ENCODE measurements at places on chromosomes 4 and X. TPM values are rescaled to one million over a fixed set of nuclear protein-coding genes. Genes with fewer than 3 reads are reported as not detected.

DNA sequence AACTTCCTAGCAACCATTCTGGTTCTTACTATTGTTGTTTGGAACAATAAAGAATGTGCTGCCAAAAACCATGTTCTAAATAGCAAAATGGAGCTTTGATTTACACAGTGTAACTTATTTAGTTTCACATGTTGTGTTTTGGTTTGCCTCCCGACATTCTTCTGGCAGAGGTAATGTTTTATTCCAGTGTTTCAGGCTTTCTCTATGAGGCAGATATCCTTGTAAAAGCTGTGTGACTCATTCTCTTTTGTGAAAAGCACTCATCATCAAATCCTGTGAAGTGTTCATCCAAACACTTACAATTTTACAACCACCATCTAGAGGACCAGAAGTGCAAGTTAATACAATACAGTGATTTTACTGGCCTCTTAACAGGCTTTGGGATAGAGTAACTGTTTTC lies 219.0 kb upstream of the GIMD1 start:
- no peak for DNase-seq

DNA sequence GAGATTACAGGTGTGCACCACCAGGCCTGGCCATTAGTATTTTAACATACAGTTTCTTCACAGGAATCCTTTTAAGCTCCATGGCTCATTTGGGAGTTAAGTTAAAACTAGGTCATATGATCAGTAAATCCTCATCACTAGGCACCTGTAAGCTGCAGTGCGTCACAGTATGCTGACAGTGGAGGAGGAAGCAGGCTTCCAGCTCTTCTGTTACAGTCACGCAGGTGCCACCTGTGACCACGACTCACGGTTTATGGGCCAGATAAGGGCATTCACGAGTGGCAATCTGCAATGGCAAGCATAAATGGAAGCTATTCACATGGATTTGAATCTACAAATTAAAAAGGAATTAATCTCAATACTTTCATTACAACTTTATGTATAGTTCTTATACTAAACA lies 129.4 kb upstream of the BCOR start:
- no peak for DNase-seq

DNA sequence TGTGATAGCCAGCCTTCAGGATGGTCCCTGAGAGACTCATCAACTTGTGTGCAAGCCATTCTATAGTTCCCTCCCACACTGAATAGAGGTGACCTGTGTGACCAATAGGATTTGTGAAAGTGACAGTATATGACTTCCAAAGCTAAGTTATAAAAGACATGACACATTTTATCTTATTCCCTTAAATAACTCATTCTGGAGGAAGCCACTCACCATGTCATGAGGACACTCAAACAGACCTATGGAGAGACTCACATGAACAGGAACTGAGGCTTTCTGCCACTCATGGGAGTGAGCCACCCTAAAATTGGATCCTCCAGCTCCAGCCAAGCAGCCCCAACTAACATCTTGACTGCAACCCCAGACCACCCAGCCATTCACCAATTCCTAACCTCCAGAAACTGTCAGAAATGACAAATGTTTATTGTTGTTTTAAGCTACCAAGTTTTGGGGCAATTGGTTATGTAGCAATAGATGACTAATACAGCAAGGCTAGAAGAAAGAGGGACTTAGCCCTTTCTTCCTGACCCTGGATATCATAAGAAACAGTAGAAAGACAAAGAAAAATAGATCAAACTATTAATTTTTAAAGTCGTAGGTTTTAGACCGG lies 9.0 kb upstream of the CHIC2 start:
- DNase-seq: no peak

DNA sequence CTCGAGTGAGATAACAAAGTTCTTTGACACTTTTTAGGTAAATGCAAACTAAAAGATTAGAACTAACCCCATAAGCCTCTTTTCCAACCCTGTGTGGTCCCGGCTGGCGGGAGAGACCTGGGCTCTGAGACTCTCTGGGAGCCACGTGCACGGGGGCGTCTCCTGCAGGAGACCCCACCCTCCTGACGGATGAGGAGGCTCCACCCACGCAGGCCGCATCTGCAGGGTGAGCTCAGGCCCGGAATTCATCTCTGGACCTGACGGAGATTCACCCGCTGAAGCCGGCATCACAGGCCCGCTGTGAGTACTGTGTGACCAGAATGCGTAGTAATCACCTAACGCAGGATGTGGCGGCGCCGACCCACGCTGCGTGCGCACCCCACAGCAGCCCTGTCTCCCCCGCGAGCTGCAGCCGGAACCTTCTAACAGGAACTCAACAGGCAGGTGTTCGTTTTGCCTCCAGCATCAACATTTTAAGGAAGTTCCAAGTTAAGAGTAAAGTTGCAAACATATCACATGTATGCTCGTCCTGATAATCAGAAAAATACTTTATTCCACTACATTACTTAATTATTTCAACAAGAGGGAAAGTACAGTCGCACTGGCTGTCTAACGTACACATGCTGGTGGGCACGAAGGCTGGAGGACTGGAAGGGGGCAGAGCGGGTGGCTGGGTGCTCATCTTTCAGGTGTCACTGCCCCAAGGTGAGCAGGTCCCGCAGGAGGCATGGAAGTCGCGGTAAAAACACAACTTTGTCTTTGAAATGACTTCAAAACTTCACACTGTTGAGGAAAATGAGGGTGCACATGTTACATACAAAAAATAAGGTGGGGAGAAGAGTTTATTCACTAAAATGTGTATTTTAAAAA lies 44.5 kb downstream of the FGFRL1 start:
- peak; percentile 73 for DNase-seq

DNA sequence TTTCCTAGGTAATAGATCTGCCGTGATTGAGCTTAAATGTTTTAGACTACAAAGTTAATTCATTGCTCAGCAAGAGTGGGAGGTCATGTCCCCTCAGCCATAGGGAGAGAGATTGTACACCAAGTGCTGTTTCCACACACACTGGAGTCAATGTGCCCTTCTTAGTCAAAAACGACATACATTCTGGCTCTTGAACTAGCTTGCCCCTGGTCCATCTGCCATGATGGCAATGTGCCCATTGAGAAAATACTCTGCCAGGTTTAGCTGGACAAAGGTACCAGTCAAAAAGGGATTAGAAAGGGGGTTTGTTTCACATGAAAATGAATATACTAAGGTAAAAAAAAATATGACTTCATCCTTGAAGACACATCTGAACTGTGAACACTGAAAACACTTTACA lies 377.1 kb upstream of the ADGRL3 start:
- DNase-seq: no peak

DNA sequence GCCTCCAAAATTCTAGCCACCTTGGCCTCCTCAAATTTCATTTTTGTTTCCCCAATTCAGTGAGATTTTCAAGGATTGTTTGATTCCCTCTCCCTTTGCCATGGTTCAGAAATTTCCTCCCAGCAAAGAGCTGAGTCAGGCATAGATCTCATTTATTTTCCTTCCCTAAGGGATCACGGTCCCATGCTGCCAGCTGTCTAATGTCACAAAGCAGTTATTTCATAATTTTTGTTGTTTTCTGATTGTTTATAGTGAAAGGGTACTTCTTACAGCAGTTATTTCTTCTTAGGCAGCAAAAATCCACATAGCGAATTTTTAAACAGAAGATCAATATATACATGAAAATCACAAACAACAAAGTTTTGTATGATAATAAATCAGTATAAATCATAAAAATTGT lies 470.5 kb upstream of the MAGEB18 start:
- DNase-seq: no peak

GRCh38 chrX:134024686-134025377 lies 39.4 kb upstream of the GPC3 start:
- no peak for DNase-seq

DNA sequence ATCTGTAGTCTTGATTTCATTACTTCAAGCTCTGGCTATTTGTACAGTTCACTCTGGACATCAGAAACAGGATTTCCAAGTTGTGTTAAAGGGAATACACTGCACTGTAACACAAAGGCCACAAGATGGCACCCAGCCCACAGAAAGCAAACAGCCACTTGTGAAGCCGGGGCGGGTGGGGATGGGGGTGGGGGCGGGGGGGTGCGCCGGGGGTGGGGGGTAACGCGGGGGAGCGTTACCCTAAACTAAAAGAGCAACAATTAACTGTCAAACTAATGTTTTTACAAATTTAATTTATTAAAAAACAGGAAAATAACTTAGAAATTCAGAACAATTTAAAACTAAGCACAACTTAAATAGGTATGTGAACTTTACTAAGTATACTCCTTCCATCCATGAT lies 27.3 kb downstream of the PRDX4 start:
- DNase-seq: peak; percentile 4

GRCh38 chr4:7546152-7546808 lies 111.5 kb upstream of the PSAPL1 start:
- DNase-seq: no peak

- no peak for DNase-seq
Measured at GRCh38 chr4:13093170-13093569, 391.0 kb downstream of the RAB28 start.

- no peak for DNase-seq
Measured at GRCh38 chr4:80307183-80307735, 28.3 kb upstream of the CFAP299 start.

DNA sequence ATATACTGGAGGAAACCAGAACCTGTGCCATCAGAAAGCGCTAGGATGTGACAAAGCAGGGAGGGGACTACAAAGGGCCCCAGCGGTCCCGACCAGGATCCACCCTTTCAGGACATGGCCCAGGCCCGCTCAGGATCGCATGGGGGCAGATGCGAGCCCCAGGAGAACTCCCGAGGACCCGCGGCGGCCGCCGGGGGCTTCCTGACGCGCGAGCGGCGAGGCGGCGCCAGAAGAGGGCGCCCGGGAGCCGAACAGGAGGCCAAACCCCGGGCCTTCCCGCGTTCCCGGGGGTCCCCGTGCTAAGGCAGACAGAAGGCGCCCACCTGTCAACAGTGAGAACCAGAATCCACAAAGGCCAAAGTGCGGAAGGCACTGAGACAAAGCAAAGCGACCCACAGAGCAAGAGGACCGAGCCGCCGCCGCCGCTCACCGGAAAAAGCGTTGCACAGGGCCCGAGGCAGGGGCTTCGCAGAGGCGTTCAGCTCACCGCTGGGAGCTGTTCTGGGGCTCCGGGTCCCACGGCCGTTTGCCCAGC lies 7.3 kb upstream of the OPN1LW start:
- DNase-seq: peak; percentile 51

GRCh38 chr4:62075521-62075920 lies 875.4 kb downstream of the ADGRL3 start:
- DNase-seq: no peak

- DNase-seq: no peak
Measured at GRCh38 chr4:120754590-120754989, 167.9 kb downstream of the PRDM5 start.

GRCh38 chrX:117522725-117523700 lies 593.6 kb downstream of the KLHL13 start:
- no peak for DNase-seq

GRCh38 chr4:7584606-7585159 lies 150.0 kb upstream of the PSAPL1 start:
- no peak for DNase-seq

DNA sequence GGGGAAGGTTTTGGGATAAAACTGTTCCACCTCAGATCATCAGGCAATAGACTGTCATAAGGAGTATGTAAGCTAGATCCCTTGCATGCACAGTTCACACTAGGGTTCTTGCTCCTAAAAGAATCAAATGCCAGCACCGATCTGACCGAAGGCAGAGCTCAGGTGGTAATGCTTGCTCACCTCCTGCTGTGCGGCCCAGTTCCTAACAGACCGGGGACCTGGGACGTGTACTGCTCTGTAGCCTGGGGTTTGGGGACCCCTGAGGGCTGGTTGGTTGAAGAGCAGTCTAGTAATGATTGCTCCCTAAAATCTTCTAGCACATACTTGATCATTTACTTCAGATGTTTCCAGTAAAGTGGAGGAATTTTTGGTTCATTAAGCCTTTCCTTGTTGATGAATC lies 173.1 kb upstream of the SLIT2 start:
- no peak for DNase-seq

DNA sequence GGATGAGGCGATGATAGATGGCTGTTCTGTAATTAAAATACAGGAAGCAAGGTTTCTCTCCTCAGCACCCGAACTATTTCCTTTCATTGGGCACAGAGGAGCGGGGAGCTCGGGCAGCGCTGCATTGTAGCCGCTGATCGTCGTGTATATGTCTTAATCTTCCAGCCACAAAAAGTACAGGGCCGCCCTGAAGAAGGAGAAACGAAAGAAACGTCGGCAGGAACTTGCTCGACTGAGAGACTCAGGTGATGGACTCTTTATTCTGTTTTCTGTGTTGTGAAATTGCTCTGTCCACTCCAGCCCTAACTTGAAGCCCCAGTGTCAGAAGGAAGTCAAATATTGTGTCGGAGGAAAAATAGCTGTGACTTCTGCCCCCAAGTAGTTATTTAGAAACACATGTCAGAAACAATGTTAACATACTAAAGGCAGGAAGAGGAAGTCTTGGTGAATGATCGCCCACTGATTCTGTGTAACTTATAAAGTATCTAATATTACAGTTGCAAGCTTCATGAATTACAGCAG lies 546 bp downstream of the ZRSR2 start:
- no peak for DNase-seq

DNA sequence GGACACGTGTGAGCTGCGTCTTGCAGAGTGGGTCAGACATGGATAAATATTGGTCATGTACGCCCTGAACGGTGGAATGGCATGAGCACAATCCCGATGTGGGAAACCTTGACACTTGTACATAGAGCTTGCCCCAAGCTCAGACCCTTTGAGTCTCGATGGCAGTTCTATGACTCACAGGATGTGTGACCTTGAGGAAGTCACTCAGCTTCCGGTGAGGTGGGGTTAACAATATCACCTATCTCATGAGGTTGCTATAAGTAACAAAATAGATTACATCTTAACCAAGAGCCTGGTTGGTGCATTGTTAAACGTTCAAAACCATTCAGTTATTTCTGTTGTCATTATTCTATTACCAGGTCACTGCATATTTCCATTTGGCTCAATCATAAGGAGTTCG lies 109.1 kb upstream of the TBL1X start:
- DNase-seq: no peak

H2BW2 gene
- not detected for total RNA-seq

CYTL1 gene
- not detected for total RNA-seq

MAGEA9B gene
- total RNA-seq: not detected

PLK4 gene
- 41.2 TPM for total RNA-seq

CXCL3 gene
- total RNA-seq: 0.18 TPM

FGFR3 gene
- 0.39 TPM for total RNA-seq

SLC6A14 gene
- not detected for total RNA-seq

ZCCHC18 gene
- 0.76 TPM for total RNA-seq

NLGN4X gene
- not detected for total RNA-seq

SSX3 gene
- total RNA-seq: not detected

GABRG1 gene
- not detected for total RNA-seq

PLCXD1 gene
- 55.0 TPM for total RNA-seq

FAM9C gene
- 0.05 TPM for total RNA-seq

All from activated T-helper 1 cell treated with anti-CD3 and anti-CD28 coated beads, Interleukin-12 subunit alpha, Interleukin-12 subunit beta, Interleukin-2, Interleukin-4 antibody, amounts not matched to agents 30 ng/mL and 10 ng/mL and 1 ng/mL, durations not matched to agents 14 hours and 24 hours and 36 hours (primary cell).